Trophoblast cell (in vitro differentiated cells and primary cell): ENCODE measurements at places on chromosomes 2 and 18.

- H3K27ac ChIP-seq = no peak overlapping the region
- no peaks in the 10 kb centered on the region for H3K36me3 ChIP-seq
- no peak for DNase-seq
- H3K4me3 ChIP-seq = no peak overlapping the region
- H3K4me1 ChIP-seq = peaks cover 5% of the 10 kb centered on the region
Measured at GRCh38 chr2:130837811-130838565, 1.3 kb downstream of the ARHGEF4 start.

DNA sequence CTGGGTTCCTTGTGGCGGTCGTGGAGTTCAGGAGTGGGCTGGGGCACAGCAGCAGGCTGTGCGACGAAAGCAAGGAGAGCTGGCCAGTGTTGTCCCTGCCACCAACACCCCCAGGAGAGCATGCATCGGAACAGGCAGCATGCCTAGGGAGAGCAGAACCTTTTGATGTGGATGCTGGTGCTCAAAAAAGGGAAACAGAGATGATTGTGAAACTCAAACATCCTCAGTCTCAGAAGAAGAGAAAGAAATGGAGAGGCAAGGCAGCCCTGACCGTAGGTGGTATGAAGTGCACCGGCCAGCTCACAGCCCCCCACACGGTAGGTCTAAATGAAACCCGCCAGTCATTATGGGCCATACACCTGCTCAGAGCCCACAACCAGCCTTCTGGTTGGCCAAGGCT is 253.4 kb downstream of the GBX2 start:
- no peaks in the 10 kb centered on the region for H3K27me3 ChIP-seq
- peaks cover 6% of the 10 kb centered on the region for H3K36me3 ChIP-seq
- no peak overlapping the region for H3K4me3 ChIP-seq
- no peaks in the 10 kb centered on the region for H3K4me1 ChIP-seq
- DNase-seq = no peak
- H3K27ac ChIP-seq = no peak overlapping the region

GRCh38 chr2:69701100-69701945 is 40.6 kb upstream of the ANXA4 start:
- H3K4me1 ChIP-seq = no peaks in the 10 kb centered on the region
- no peaks in the 10 kb centered on the region for H3K36me3 ChIP-seq
- H3K27me3 ChIP-seq = no peaks in the 10 kb centered on the region
- no peak overlapping the region for H3K27ac ChIP-seq
- no peak overlapping the region for H3K4me3 ChIP-seq

DNA sequence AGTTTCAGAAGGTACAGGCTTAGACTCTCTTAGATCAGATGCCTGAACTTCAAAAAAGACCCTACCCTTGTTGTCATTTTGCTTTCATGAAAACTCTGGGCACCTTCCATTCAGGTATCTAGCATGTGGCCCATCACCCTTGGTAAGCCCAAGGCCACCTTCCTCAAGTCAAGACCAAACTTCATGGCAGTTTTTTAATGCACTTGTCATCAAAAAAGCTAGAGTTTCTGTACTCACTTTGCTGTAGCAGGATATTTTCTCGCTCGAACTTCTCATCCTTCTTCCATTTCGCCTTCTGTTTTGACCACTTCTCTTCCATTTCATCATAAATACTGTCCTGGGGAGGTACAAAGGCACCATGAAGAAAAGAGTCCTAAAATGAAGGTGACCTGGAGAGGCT is 48.2 kb downstream of the FLACC1 start:
- H3K4me3 ChIP-seq = no peak overlapping the region
- no peak overlapping the region for H3K27ac ChIP-seq
- no peaks in the 10 kb centered on the region for H3K27me3 ChIP-seq
- no peak for DNase-seq

GRCh38 chr2:148814143-148814859 is 60.7 kb upstream of the KIF5C start:
- no peaks in the 10 kb centered on the region for H3K36me3 ChIP-seq
- H3K4me3 ChIP-seq = no peak overlapping the region
- H3K27ac ChIP-seq = no peak overlapping the region
- H3K4me1 ChIP-seq = no peaks in the 10 kb centered on the region

DNA sequence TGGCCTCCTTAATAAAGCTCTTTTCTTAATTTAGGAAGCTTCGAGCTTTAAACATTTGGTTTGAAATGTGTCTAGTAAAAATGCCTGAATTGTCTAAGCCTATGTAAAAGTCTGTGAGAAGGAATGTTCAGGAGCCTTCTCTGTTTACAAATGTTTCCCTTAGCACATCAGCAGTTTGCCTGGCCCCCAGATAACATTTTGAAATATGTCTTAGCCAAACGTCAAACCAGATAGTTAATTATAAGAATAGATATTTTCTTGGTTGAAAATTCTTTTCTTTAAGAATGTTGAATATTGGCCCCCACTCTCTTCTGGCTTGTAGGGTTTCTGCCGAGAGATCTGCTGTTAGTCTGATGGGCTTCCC is 498.6 kb downstream of the CCDC85A start:
- no peak for DNase-seq
- no peaks in the 10 kb centered on the region for H3K27me3 ChIP-seq
- no peak overlapping the region for H3K27ac ChIP-seq
- H3K4me3 ChIP-seq = no peak overlapping the region

- no peak overlapping the region for H3K4me3 ChIP-seq
- H3K27ac ChIP-seq = no peak overlapping the region
- H3K36me3 ChIP-seq = peaks cover 28% of the 10 kb centered on the region
- no peaks in the 10 kb centered on the region for H3K4me1 ChIP-seq
Measured at GRCh38 chr2:197477797-197478196, 21.8 kb downstream of the HSPD1 start.

GRCh38 chr2:38948387-38948882 is 58.8 kb downstream of the ARHGEF33 start:
- H3K4me1 ChIP-seq = peaks cover 16% of the 10 kb centered on the region
- H3K27me3 ChIP-seq = no peaks in the 10 kb centered on the region
- H3K4me3 ChIP-seq = no peak overlapping the region
- no peaks in the 10 kb centered on the region for H3K36me3 ChIP-seq

DNA sequence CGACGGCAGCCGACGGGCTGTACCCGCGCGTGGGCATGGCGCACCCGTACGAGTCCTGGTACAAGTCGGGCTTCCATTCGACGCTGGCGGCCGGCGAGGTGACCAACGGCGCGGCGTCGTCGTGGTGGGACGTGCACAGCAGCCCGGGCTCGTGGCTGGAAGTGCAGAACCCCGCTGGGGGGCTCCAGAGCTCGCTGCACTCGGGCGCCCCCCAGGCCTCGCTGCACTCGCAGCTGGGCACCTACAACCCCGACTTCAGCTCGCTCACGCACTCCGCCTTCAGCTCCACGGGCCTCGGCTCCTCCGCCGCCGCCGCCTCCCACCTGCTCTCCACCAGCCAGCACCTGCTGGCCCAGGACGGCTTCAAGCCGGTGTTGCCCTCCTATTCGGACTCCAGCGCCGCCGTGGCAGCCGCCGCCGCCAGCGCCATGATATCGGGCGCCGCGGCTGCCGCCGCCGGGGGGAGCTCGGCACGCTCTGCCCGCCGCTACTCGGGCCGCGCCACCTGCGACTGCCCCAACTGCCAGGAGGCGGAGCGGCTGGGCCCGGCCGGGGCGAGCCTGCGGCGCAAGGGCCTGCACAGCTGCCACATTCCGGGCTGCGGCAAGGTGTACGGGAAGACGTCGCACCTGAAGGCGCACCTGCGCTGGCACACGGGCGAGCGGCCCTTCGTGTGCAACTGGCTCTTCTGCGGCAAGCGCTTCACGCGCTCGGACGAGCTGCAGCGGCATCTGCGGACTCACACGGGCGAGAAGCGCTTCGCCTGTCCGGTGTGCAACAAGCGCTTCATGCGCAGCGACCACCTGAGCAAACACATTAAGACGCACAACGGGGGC is 2.0 kb downstream of the SP9 start:
- DNase-seq = peak; percentile 54
- H3K4me3 ChIP-seq = peak overlapping the region; percentile 61
- no peaks in the 10 kb centered on the region for H3K36me3 ChIP-seq
- no peak overlapping the region for H3K27ac ChIP-seq

DNA sequence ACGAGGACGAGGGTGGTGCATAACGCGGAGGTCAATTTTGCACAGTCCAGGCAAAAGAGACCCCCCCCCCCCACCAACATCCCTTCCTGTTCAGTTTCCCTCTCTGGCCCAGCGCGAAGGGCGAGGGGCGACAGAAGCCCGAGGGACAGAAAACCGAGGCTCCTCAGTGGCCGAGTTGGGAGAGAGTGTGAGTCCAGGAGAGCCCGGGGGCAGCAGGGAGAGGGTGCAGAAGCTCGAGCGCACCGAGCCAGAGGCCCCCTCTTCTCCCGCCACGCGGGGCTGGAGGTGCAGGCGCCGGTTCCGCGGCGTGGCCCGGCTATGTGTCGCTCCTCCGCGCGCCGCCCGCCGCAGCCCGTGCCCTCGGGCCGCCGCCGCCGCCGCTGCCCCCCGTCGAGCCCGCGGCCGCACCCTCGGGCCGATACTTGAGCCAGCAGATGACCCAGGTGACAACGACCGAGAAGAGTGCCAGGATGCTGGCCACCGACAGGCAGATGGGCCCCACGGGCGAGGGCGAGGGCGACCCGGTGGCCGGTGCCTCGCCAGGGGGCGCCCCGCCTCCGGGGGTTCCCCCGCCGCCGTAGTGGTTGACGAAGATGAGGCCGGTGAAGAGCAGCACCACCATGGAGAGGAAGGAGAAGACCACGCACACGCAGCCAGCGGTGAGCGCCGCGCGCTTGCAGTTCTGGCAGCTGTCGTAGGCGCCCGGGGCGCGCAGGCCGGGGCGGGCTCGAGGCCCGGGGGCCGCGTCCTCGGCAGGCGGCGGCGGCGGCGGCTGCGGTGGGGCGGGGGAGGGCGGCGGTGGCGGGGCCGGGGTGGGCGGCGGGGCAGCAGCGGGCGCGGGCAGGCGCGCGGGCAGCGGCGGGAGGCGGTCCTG is 20.2 kb upstream of the PAX3 start:
- H3K27me3 ChIP-seq = peaks cover 42% of the 10 kb centered on the region
- no peaks in the 10 kb centered on the region for H3K36me3 ChIP-seq
- peaks cover 16% of the 10 kb centered on the region for H3K4me1 ChIP-seq
- no peak overlapping the region for H3K27ac ChIP-seq

GRCh38 chr2:70796262-70796661 is 5.8 kb upstream of the FIGLA start:
- H3K27me3 ChIP-seq = peaks cover 9% of the 10 kb centered on the region
- no peak overlapping the region for H3K27ac ChIP-seq
- DNase-seq = no peak
- no peaks in the 10 kb centered on the region for H3K4me1 ChIP-seq
- H3K4me3 ChIP-seq = no peak overlapping the region
- H3K36me3 ChIP-seq = no peaks in the 10 kb centered on the region

DNA sequence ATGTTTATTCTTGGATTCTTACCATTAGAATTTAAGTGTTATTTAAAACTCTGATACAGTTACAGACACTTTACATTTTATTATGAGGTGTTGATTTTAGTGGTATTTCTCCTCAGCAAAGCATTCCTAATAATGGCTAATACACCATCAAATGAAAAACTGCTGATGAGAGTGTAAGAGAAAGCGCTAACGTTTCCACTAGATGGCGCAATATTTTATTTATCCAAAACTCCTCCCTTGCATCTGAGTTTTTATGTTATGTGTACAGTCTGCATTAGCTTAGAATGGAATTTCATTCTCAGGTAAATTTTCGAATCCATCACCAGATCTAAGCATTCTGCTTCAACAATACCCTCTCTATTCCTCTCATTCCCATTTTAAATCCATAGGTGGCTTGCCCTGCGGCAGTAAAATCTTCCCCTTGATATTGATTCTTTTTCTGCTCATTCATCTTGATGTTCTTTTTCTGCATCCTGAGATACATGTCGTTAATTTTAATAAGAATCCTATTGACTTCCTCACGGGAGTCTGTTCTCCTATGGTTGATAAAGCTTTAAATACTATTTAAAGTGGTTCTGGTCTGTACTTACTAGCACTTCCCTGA is 53.9 kb downstream of the PRKRA start:
- no peaks in the 10 kb centered on the region for H3K27me3 ChIP-seq
- H3K4me1 ChIP-seq = no peaks in the 10 kb centered on the region
- no peak overlapping the region for H3K27ac ChIP-seq
- DNase-seq = peak; percentile 85

DNA sequence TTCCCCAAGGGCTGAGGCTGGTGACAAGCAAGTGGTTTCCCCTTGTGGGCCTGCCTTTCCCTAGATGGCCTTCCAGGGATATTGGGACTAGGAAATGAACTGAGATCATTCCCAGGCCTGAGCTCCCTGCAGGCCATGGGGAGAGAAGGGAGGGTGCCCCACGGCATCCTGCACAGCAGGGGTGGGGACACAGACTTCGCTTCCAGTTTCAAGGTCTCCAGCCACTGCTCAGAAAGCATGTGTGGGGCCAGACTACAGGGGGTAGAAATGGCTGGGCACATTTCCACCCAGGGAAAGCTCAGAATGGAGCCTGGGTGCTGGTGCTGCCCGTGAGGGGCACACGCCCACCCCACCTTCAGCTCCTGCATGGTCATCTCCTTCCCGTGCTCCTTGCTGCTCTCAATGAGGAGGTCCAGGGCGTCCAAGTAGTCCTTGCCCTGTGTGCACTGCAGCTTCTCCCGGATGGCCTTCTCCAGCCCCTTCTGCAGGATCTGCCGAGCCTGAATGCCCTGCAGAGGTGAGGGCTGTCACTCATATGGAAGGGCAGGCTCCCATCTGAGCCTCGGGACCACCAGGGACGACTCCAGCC is 13.2 kb downstream of the CYP26B1 start:
- no peak overlapping the region for H3K27ac ChIP-seq
- H3K4me1 ChIP-seq = peaks cover 16% of the 10 kb centered on the region
- H3K27me3 ChIP-seq = no peaks in the 10 kb centered on the region
- H3K36me3 ChIP-seq = peaks cover 6% of the 10 kb centered on the region
- DNase-seq = no peak

GRCh38 chr2:235639428-235639773 is 145.6 kb downstream of the AGAP1 start:
- H3K27ac ChIP-seq = no peak overlapping the region
- H3K4me1 ChIP-seq = peaks cover 14% of the 10 kb centered on the region
- no peak overlapping the region for H3K4me3 ChIP-seq

- H3K4me1 ChIP-seq = no peaks in the 10 kb centered on the region
- DNase-seq = no peak
- no peaks in the 10 kb centered on the region for H3K27me3 ChIP-seq
- H3K4me3 ChIP-seq = no peak overlapping the region
Measured at GRCh38 chr2:68023904-68024303, 38.9 kb downstream of the C1D start.

DNA sequence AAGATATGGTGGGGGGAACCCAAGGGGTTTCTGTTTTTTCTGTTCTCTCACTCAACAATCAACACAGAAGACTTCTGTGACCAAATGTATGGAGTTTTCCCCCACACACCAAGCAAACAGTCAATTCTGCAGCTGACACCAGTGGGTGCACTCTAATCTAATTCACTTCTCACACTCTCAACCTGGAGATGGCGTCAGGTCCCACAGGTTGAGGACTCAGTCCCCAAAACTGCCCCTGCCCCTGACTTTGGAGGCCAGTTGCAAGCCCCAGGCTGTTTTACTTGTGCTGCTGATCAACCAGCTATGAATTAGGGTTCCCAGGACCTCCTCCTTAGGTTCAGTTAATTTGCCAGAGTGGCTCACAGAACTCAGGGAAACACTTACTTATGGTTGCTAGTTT is 6.2 kb downstream of the RNU2-63P start:
- H3K36me3 ChIP-seq = no peaks in the 10 kb centered on the region
- no peak overlapping the region for H3K4me3 ChIP-seq
- H3K27me3 ChIP-seq = no peaks in the 10 kb centered on the region
- no peaks in the 10 kb centered on the region for H3K4me1 ChIP-seq
- no peak overlapping the region for H3K27ac ChIP-seq
